LHCN-M2 (cell line): ENCODE measurements at places on chromosomes 16 and 17. TPM values are rescaled to one million over a fixed set of nuclear protein-coding genes. Genes with fewer than 3 reads are reported as not detected.

- DNase-seq = no peak
Measured at GRCh38 chr16:76955629-76956028, 235.4 kb upstream of the MON1B start.

- no peak for DNase-seq
Measured at GRCh38 chr16:75250089-75250808, 1.2 kb downstream of the BCAR1 start.

DNA sequence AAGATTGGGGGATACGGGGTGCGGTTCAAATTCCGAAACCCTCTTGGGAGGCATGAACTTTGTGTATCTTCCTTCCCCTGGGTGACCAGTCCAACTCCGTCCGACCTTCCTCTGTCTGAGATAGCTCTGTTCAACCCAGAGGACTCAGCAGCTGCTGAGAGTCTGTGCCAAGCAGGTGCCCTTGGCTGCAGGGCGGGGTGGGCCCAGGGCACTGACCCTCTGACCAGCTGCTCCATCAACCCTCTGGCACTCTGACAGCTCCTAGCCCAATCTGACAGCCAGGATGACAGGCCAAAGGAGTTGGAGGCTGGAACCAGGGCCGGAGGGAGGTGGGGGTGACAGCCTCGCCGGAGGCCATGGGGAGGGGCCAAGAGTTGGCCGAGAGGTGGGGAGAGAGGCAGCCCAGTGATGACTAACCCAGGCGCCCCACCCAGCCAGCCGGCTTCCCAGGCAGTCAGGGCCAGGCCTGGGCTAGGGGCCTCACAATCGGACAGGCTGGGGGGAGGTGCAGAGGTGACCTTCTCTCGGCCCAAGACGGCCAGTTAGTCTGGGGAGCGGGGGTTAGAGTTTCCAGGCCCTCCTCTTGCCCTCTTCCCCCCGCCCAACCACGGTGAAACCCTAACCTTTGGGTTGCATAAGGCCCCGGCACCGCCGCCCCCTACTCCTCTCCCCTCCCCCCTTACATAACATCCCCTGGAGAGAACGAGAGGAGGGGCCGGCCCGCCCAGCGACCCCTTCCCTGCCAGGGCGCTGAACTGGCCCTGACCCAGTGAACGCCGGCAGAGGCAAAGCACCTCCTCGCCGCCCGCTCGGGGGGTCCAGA is 5.0 kb upstream of the TLCD2 start:
- DNase-seq = peak; percentile 99

DNA sequence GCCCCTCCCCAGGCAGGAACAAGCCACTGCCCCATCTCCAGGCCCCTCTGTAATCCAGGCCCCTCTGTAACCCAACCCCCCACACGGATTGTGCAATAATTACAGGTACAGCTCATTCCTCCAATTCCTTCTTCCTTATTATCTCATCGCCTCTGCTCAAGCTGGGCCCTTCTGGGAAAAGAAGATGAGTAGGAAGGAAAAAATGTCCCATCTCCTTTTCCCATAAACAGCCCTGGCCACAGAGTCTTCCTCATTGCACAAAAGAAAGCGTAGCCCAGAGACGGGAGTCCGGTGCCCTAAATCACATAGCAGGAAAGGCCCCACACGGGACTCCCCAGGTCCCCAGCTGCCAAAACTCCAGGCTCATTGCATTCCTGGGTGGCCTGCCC is 3.6 kb upstream of the LITAFD start:
- DNase-seq = peak; percentile 78

GRCh38 chr16:65070831-65071432 is 50.9 kb downstream of the CDH11 start:
- DNase-seq = peak; percentile 98

- no peak for DNase-seq
Measured at GRCh38 chr16:25771812-25772568, 80.2 kb downstream of the HS3ST4 start.

DNA sequence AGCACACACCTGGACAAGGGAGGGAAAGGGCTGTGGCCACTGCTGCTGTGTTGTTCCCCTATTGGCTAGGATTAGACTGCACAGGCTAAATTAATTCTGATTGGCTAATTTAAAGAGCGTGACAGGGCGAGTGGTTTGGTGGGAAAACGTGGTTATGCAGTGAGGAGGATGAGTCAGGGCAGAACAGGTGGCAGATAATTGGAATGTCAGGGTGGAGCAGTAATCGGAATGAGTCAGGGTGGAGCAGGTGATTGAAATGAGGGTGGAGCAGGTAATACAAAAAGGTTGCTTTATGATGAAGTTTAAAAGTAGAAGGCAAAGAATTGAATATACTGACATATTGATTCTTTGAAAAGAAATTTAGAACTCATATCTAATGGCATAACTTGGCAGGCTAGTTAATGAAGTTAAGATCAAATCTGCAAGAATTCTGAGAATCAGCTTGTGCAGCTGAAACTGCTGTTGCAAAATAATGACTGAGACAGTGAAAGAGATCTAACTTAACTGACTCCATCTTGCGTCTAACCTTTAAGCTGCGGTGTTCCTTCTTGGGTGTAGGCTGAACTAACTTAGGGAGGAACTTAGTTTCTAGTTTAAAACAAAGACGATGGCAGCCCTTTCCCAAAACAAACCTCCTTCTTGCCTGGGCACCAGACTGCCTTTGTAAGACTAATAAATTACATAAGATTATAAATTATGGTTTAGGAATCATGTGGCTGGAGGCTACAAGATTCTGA is 174.3 kb downstream of the UTP18 start:
- no peak for DNase-seq

- DNase-seq = peak; percentile 41
Measured at GRCh38 chr17:35051579-35052240, 11.8 kb downstream of the RFFL start.

- no peak for DNase-seq
Measured at GRCh38 chr17:73257516-73257915, 4.2 kb downstream of the CPSF4L start.

DNA sequence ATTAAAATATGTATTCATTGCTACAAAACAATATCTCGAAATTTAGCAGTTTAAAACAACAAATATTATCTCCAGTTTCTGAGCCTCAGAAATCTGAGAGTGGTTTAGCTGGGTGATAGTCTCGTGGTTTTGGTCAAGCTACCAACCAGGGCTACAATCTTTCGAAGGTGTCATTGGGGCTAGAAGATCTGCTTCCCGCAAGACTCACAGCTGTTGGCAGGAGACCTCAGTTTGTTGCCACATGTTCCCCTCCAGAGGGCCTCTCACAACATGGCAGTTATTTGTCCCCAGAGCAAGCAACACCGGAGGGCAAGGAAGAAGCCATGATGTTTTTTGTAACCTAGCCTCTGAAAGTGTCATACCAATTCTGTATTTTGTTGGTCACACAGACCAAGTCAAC is 12.0 kb upstream of the BCAS3 start:
- DNase-seq = no peak

GRCh38 chr17:4199818-4200402 is 56.9 kb downstream of the CYB5D2 start:
- DNase-seq = peak; percentile 34

- DNase-seq = no peak
Measured at GRCh38 chr16:25747160-25747758, 55.5 kb downstream of the HS3ST4 start.

GRCh38 chr17:17836250-17836817 is 452 bp downstream of the SREBF1 start:
- peak; percentile 93 for DNase-seq

- no peak for DNase-seq
Measured at GRCh38 chr16:30349675-30350074, 5.4 kb downstream of the CD2BP2 start.

GRCh38 chr16:3004781-3005284 is 7.9 kb upstream of the CLDN9 start:
- DNase-seq = no peak

GRCh38 chr16:66972983-66973382 is 11.9 kb downstream of the CES3 start:
- no peak for DNase-seq

GRCh38 chr17:12180644-12181261 is 160.1 kb downstream of the MAP2K4 start:
- peak; percentile 40 for DNase-seq

GRCh38 chr16:86806838-86807351 is 228.5 kb downstream of the FOXL1 start:
- no peak for DNase-seq

GRCh38 chr17:57954397-57955182 is 622 bp downstream of the CUEDC1 start:
- peak; percentile 73 for DNase-seq

DNA sequence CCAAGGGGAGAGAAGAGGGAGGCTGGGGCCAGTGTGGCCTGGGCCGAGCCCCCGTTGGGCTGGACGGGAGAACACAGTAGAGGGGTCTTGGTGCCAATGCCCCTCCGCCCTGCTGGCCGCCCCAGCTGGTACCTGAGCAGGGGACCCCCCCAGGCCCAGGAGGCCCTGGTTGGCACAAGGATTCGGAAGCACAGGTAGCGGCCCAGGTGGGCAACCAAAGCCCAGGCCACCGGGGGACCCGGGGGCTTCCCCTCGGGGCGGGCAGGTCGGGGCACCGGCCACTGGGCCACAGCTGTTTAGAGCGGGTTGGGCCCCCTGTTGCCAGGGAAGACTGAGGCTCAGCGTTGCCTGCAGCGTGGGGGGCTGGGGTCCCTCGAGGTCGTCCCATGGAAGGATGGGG is 28.2 kb upstream of the C1QTNF8 start:
- DNase-seq = no peak

- DNase-seq = no peak
Measured at GRCh38 chr16:46404028-46404427, 217.2 kb downstream of the SHCBP1 start.

DNA sequence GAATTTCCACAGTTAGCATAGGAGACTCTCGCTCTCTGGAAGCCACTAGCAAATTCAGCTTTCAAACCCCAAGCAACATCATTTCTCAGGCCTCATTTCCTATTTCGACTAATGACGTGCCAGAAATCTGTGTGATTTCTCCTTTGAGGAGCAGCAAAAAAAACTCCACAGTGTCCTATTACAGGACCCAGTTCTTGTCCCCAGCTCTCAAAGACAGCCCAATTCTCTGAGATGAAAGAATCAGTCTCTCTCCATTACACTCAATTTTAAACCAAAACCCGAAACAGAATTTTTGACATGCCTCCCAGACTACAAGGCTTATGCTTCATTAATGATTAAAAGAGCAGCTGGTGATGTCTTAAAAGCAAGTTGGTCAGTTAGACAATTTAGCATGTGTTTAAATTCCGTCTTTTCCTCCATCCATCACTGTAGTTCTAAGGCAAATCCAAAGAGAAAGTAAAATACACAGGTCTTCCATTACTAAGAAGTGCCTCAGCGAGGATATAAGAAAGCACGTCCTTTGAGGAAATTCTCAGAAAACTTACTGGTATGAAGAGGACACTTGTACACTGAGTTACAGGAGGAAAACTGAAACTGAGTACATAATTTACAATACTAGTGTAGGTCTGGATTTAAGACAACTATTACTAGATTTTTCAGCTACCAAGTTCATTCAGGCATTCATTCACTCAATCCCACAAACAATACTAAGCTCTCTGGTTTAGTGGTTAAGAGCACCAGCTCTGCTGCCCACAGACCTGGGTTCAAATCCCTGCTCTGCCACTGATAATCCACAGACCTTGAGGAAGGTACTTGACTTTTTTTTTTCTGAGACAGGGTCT is 12.5 kb downstream of the TOM1L2 start:
- DNase-seq = peak; percentile 61

- DNase-seq = no peak
Measured at GRCh38 chr16:81469710-81470535, 25.3 kb downstream of the CMIP start.

GRCh38 chr16:1990351-1991134 is 773 bp downstream of the SYNGR3 start:
- no peak for DNase-seq

GRCh38 chr17:14205992-14206461 is 30.6 kb downstream of the CDRT15 start:
- DNase-seq = peak; percentile 25

- peak; percentile 96 for DNase-seq
Measured at GRCh38 chr16:67660564-67661028, at the start of gene PARD6A. TSS of gene PARD6A (plus strand) at chr16:67660960. CDS start at chr16:67661039, 79 bp downstream.

DNA sequence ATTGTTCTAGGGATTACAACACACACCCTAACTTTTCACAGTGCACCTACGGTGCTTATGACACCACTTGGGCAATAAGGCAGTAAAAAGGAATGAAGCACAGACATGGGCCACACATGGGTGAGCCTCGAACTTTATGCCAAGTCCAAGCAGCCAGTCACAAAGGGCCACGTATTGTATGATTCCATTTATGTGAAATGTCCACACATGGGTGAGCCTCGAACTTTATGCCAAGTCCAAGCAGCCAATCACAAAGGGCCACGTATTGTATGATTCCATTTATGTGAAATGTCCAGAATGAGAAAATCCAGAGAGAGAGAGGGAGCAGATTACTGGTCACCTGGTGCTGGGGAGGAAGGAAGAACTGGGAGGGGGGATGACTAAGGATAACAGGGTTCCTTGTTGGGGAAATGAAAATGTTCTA is 22.2 kb downstream of the RMI2 start:
- no peak for DNase-seq

DNA sequence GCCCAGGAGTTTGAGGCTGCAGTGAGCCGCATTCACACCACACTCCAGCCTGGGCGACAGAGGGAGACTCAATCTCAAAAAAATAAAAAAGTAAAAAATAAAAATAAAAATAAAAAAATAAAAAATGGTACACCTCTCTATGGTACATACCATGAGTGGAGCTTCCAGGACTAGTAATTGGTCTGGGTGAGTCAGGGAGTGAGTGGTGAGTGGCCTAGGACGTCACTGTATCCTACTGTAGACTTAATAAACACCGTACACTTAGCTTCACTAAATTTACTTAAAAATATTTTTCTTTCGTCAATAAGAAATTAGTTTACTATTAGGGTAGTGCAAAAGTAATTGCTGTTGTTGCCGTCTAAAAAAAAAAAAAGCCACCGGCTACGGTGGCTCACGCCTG is 9.0 kb downstream of the CDH5 start:
- no peak for DNase-seq

GRCh38 chr17:75793460-75793859 is 8.9 kb downstream of the UNK start:
- no peak for DNase-seq

NTN1 gene
- 0.17 and 0.19 TPM in 2 replicates for total RNA-seq

NT5M gene
- 4.5 and 5.5 TPM in 2 replicates for total RNA-seq

RNU2-1 gene
- not detected in 2 replicates for total RNA-seq

POLR3K gene
- total RNA-seq = 4.0 and 6.7 TPM in 2 replicates

TBC1D3H gene
- not detected in 2 replicates for total RNA-seq

CACNG1 gene
- 0.57 TPM in 1 of 2 replicates, not detected in the other for total RNA-seq

NOXO1 gene
- total RNA-seq = 0.23 and 1.3 TPM in 2 replicates

AHSP gene
- not detected in 2 replicates for total RNA-seq

PRR35 gene
- 0.06 TPM in 1 of 2 replicates, not detected in the other for total RNA-seq
